Stimulated activated CD4-positive, alpha-beta T cell treated with anti-CD3 and anti-CD28 coated beads, Interleukin-1b, Interleukin-23, amount 100 ng/mL, for 1 hour (primary cell): ENCODE measurements at places on chromosomes 7 and 10.

GRCh38 chr7:47672977-47673381 is 91.1 kb upstream of the TNS3 start:
- DNase-seq: no peak

- DNase-seq: no peak
Measured at GRCh38 chr7:25091176-25091575, 33.9 kb downstream of the CYCS start.

GRCh38 chr7:129958643-129959470 is 6.1 kb upstream of the UBE2H start:
- no peak for DNase-seq

DNA sequence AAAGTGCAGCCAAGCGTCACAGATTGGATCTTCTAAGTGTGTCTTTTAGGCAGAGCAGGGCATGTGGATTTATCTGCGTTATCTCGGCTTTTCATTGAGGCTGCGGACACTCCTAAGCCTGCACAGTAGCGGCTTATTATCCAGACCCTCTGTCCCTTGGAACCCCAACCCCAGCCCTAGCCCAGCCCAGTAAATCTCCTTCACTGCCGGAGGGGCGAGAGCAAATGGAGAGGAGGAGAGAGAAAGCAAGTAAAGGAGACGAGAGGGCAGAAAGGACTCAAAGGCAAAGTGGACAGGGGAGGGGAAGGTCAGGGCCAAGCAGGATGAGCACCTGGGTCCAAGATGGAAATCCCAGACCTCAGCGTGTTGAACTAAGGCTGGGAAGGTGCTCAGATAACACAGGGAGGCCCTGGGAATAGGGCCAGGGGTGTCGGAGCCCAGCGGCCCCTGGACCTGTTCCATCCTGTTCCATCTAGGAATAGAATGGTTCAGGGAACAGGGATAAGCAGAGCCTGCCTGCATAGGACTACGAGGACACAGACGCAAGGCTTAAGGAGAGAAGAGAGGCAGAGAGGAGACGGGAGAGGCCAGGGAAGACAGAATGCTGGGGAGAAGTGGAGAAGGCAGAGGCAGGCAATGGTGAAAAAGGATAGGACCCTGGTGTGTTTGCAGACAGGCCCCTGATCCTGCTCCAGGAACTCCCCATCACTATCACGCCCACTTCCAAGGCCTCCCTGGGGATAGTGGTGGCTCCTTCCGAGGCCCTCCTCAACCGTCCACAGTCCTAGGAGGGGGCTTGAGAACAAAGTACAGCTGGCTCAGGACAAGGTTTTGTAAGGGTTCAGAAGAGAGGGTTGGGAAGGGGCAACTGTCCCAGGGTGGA is 99.6 kb downstream of the CHST15 start:
- no peak for DNase-seq

DNA sequence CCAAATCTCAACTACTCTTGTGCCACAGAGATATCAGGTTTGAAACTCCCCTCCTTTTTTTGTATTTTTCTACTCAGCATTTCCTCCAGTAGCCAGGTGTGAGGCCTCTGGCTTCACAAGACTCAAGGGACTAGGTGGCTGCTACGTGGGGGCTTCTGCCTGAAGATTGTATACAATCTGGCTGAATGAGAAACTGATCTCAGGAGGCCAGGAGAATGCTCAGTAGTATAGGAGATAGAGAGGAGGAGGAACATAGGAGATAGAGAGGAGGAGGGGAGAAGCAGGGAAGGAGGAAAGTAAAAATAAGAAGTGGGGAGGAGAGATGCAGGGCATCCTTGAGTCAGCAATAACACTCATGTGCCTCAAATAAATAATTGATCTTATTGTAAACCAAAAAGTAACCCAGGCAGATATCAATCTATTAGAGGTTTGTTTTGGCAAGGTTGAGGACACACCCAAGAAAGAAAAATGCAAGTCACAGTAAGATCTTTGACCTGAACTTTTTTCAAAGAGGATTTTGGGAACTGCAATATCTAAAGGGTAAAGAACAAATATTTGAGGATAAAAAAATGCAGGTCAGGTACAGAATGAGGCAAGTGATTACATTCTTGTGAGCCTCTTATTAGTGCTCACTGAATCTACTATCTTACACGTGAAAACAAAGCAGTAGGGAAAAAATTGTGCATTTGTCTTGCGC is 36.8 kb downstream of the AKR1C8 start:
- no peak for DNase-seq

DNA sequence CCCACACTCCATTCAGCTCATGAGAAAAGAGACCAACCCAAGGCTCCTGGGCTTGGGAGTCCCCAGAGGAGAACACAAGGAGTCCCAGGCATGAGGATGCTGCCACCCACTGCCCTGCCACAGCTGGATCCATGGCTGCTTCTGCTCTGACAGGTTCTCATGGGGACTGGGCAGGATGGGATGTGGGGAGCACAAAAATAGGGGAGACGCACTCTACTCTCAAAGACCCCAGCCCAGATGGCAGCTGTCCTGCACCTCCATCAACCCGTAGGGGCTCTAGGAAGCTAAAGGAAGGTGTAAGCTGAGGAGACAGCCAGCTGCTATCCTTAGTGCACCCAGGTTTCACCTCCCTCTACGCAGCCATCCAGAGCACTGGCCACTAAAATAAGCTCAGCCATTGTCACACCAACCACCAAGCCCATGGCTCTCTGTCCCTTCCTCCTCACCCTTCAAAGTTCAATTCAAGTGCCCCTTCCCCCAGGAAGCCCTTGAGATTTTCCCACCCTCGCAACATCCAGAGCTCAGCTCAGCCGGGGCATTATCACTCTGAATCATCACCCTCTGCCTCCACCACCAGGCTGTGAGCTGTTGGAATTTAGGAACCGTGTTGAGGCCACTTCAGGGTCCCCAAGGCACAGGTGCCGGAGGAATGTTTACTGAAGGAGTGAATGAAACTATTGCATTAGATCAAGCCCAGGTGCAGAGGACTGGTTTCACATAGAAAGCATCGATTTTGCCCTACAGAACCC is 142.1 kb downstream of the GRID1 start:
- DNase-seq: no peak

GRCh38 chr7:17521437-17521836 is 223.0 kb downstream of the AHR start:
- no peak for DNase-seq

- DNase-seq: peak; percentile 84
Measured at GRCh38 chr10:1056326-1057105, at the start of gene WDR37. Gene WDR37 (plus strand): TSS chr10:1056385. CDS start chr10:1072156, 15,771 bp downstream.

GRCh38 chr10:110373059-110373458 is 68.3 kb upstream of the SMNDC1 start:
- no peak for DNase-seq

DNA sequence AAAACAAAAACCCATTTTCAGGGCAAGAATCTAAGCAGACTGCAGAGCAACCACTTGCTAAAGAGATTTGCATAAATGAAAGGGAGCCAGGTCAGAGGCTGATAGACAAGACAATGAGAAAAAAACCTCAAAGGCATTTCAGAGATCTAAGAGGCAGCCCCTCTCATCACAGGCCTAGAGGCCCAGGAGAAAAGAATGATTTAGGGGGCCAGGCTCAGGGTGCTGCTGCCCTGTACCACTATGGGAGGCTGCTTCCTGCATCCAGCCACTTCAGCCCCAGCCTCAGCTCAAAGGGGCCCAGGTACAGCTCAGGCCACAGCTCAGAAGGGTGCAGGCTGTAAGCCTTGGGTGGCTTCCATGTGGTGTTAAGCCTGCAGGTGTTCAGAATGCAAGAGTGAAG is 3.7 kb upstream of the DNAJC12 start:
- no peak for DNase-seq

GRCh38 chr7:138355254-138355653 is 104.8 kb upstream of the TRIM24 start:
- DNase-seq: no peak

GRCh38 chr7:137345799-137346449 is 2.4 kb upstream of the PTN start:
- no peak for DNase-seq

DNA sequence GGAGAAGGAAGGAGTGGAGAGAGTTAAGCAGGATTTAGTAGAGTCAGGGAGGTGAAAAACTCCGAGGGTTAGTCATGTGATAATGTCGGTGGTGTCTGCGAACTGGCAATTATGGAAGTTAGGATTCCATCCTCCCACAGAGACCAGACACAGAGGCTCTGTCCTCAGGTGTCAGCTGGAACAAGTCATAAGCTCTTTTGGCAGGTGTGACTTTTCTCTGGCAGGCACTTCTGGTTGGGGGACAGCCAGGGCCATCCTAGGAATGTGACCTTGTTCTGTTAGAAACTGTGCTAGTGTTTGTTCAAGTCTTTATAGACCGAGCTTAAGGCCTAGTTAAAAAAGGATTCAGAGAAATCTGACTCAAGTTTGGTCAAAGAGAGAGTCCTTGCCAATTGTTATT is 371.0 kb downstream of the DPP6 start:
- no peak for DNase-seq

DNA sequence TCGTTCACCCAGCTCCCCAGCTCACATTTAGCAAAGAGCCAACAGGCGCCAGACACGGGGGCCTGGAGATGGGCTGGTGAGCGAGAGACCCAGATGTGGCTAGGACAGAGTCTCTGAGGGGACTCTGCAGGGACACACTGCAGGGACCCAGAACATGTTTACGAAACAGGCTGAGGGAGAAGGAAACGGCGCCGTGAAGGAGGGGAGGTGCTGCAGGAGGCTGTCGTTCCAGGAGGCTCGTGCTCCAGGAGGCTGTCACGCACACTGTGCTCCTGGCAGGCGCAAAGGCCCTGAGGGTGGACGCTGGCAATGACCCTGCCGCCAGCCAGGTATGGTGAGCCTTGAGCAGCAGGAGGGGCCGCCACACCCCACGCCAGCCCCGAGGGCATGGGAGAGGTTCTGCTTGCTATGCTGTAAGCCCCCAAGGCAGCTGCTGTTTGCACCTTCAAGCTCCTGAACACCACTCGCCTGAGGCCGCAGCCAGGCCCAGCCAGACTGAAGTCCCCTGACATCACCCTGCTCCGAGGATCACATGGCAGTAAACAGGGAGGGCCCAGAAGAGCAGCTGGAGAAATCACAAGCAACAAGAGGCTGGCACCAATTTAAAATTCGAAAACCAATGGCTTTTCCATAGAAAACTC is 27.3 kb downstream of the ADAP1 start:
- DNase-seq: no peak

GRCh38 chr10:1035201-1035600 is 9.5 kb upstream of the IDI2 start:
- DNase-seq: no peak

DNA sequence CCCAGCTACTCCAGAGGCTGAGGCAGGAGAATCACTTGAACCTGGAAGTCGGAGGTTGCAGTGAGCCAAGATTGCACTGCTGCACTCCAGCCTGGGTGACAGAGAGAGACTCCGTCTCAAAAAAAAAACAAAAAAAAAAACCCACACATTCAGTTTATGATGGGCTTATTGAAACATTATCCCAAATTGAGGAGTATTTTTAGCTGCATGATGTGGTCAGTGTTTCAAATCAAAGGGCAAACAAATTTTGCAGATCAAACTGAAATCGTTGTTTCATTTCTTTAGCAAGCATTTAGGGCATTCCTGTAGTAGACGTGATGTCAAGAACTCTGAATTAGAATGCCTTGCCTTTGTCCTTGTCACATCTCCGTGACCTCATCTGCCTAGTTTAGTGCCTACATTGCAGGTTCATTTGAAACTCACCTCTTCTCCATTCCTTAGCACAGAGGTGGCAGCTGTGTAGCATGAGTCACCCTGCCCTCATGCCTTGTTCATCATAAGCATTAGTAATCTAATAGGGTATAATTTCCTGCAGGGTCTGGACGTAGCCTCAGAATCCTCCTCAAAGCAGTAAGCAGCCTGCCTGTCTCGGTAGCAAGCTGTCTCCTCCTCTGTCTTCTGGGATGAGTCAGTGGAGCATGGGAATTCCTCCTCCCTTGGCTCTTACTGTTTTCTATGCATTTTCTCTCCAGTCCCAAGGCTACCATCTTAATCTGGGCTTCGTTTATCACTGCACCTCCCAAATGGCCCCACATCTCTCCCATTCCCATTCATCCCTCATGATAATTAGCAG is 73.8 kb downstream of the CUL1 start:
- DNase-seq: no peak

DNA sequence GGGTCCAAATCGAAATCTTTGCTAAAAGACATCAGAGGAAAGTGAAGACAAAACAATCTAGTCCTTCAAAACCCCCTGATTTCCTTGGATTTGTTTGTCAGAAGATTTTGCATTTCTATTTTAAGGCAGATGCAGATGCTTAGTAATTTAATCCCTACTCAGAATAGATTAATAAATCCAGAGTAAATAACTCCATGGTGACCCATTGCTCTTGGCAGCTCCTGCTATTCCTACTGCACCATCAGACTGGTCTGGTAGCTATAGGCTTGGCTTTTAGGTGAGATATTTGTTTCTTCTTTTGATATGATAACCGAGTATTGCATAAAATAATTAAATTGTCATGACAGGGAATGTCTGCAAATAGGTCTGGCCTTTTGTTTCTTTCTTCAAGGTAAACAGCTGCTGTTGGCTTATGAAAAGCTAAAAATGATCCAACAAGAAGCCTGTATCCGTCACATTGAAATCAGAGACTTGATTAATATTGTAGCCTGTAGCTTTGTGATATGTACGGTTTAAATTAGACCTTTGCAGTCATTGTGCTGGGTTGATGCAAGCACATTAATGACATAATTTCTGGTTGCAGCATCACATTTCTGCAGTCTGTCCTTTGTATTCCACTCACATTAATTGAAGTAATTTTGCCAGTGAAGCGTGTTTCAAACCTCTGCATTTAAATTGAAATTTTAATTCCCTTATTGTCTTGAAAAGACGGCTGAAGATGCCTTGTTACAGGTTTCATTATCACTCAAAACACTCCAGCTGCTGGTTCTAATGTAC is 40.7 kb downstream of the EXOC4 start:
- DNase-seq: no peak

DNA sequence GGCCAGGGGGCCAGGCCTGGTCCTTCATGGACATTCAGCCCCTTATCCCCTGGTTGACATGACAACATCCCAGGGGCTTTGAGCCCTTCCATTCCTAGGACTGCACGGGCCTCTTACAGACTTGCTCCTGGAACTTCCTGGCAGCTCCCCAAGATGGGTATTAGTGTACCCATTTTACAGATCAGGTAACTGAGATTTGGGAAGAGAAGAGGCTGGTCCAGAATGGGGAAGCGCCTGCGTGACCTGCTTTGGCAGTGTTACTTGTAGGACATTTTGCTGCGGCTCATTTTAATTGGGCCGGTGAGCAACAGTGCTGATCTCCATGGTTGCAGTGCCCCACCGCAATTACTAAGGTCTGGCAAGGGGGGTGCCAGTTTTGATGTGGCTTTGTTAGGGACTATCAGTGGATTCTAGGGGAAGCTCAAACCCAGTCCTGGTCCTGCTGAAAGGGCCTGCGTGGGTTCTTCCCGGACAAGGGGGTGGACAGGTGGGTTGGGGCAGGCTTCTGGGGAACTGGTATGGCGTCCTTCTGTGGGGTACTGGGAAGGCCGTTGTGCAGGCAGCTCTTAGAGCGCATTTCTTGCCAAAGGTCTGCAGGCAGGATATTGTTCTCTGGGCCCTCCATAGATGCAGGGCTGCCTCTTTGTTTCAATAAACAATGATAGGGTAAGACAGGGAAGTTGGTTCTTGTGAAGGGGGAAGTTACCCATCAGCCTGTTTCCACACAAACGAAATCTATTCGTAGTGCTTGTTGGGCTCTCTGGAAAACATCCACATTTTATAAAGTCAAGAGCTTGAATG is 137.6 kb downstream of the RGS10 start:
- DNase-seq: no peak
